Mesendoderm (in vitro differentiated cells): ENCODE measurements at places on chromosomes 1 and 21.

DNA sequence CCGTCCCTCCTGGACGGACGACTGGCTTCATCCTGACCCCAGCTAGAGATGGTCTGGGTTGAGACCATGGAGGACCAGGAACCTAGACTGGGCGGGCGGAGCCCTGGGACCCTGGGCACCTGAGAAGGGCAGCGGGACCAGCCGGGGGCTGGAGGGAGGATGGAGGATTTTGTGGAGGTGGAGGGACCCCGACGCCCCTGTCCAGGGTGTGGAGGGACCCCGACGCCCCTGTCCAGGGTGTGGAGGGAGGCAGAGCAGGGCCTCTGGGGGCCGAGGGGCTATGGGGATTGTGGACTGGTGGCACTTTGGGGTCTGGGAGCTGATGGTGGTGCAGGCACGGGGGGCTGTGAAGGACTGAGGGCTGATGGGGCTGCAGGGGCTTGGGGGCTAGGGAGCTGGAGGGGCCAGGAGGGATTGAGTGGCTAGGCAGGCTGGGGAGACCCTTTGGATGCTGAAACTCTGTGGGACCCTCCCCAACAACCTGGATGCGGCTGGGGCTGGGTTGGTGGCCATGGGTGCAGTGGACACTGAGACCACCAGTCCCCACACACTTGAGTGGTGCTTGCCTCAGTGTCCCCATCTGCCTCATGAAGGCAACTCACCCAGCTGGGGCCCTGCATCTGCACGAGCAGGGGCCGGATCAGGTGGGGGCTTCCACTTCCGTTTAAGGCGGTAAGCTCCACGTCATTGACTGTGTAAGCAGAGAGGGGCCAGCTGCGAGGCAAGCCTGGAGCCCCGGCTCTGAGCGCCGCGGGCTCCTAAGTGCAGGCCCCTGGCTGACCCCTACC, 7.4 kb downstream of the GJC2 start:
- no peak for DNase-seq

DNA sequence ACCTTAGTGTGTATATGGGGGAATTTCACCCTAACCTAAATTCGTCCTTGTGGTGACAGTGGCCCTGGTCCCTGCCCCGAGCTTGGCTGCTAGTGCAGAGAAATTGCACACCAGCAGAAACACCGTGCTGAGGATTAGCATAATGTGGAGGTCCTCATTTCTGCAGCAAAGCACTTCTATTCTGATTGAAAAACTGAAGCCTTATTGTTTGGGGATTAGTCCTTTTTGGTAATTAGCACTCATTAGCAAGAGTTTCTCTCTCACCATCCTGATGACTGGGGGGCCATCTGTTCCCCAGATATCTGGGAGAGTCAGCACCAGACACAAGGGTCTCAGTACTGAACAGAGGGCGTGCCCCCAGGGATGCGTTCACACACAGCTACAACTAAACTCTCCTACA, 55.2 kb downstream of the AJAP1 start:
- DNase-seq = no peak

- DNase-seq = no peak
These were observed 44.7 kb upstream of the LYPLAL1 start for GRCh38 chr1:219128957-219129356.

DNA sequence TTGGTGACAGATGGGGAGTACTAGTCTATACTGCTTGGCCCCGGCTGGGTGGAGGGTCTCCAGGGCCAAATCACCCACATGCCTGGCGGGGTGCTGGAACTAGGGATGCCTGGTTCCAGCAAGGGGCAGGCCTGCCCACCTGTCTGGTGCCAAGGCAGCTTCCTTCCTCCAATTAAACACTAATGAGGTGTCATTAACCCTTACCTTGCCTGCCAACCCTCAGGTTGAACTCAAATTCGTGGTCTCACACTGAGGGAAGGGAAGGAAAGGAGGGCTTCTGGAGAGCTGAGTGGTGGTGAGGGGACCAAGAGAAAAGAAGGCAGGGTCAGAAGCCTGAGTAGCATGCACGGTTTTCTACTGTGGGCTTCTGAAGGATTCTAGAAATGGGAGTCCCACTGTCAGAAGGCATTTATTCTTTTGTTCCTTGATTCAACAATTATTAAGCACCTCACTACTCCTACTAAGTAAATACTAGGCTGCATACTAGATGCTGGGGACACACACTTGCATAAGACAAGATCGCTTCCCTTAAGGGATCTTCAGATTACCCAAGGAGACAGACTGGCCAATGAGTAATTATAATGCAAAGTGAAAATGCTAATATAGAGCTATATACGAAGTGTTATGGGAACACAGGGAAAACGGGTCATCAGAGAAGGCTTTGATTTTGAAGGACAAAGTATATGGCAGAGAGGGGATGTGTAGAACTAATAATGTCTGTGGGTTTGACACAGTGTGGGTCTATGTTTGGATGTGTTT, 5.9 kb upstream of the EFNA3 start:
- no peak for DNase-seq

DNA sequence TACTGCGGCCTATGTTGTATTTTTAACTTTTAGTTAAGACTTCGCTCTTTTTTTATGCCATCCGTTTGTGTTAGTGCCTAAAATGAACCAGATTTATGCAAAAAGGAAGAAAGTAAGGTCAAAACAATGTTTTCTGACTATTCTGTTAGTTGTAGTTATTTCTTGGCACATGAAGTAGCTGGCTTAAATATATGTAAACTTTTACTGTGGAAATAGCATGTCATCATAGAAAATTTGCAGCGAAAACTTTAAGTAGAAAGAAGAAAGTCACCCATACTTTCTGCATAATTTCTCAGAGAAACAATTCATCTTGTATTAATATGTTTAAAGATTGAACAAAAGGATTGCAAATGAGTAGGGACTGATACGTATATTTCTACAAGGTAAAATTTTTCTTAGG, 106.4 kb downstream of the NEK7 start:
- no peak for DNase-seq
